ENCODE measurements at places on chromosomes 16 and 17.

DNA sequence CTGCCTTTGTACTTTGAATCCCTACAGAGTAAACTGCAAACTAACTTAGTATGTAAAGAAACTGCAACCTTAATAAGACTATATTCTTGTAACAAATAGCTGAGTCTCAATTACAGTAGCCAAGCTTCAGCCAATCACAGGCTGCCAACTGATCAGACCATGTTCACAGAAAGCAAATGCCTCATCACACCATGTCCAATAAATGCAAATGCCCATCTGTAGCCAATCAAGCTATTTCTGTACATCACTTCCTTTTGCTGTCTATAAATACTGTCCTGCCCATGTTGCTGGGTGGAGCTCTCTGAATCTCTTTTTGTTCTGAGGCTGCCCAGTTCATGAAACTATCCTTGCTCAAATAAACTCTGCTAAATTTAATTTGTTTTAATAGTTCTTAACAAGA lies 531.7 kb upstream of the TOM1L1 start:
- DNase-seq: no peak

DNA sequence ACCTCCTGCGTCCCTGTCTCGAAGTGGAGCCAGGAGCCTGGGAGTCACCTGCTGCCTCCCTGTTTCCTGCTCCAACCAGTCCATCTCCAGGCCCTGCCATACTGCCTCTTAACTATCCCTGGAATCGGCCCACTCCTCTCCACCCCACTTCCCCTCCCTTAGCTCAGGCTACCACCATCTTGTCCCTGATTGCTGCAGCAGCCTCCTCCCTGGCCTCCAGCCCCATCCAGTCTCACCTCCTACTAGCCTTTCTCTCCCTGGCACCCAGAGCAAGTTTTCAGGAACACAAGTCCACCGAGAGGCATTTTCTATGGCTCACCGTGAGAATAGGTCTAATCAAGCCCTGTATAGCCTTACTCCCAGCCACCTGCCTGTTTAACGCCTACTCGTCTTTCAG lies 865 bp upstream of the CAMKK1 start:
- DNase-seq: no peak

- no peak for DNase-seq
Measured at GRCh38 chr16:69176033-69176800, 10.7 kb upstream of the SNTB2 start.

- DNase-seq: no peak
Measured at GRCh38 chr17:21161498-21162393, 35.0 kb downstream of the DHRS7B start.

DNA sequence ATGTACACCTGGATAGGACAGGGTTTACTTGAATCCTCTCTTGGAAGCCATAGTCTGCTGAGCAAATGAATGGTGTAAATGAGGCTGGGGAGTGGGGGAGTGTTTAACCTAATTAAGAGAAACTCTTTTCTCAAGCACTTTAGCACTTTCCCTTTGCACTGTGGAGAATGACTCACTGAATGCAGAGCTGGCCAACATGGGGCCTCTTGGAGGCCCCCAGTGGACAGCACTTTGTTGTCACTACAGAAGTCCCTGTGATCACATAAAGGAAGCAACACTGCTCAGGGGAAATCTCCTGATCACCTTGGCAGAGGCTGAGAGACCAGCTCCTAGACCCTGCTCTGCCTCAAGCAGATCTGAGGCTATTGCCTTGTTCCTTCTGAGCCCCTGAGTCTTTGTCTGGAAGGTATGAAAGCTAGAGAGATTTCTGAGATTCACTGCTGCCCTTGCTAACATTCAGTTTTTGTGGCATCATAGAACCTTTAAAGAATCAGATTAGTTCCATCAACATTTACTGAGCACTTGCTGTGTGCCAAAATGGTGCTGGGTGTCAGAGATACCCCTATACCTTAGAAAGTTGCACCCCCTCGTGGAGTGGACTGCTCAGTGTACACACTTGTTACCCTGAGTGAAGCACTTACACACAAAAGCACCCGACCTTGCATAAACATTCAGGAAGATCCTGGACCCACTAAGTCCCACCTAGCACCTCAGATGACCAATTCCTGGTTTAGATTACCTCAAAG lies 230.1 kb upstream of the CCL2 start:
- no peak for DNase-seq

Measured in nucleus accumbens (tissue), 56 donors.